ENCODE measurements at places on chromosomes 3 and 15.
A peak's percentile ranks its signal among the peaks of the same experiment; 100 is the strongest.

- no peak for DNase-seq
Observed at GRCh38 chr3:115947325-115947724, 324.0 kb downstream of the GAP43 start.

DNA sequence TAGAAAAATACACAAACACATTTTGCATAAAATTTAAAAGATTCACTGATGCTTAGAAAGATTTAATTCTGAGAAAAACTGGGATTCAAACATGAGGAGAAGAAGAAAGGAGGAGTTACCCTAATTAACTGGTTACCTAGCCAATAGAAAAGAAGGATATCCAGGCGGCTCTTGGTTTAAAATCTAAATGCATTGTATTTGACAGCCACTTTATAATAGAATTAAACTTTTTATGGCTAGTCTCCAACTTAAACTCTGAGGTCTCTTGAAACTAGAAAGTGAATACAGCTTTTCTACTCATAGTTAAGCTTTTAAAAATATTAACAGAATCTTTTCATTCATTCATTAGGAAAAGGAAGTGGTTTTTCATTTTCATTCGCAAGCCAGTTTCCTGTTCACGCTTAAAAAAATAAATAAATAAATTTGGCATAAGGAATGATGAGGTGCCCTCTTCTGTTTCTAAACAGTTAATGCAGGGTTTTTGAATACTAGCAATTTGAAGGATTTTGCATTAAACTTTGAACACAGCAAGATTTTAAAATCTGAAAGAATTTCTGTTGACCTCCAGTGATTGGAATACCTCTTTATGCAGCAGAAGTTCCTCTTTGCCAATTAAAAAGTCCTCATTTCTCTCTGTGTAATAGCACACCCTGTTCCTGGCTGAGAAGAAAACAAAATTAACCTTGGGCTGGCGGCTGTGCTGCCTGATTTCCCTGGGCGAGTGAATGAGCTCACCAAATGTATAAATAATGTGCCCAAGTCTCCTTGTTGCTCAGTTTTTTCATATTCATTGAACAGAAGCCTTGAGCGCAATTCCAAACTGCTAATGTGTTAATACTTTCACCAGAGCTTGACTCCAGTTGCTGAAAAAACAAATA is 105.1 kb downstream of the ZMAT3 start:
- DNase-seq, result peak; percentile 10

DNA sequence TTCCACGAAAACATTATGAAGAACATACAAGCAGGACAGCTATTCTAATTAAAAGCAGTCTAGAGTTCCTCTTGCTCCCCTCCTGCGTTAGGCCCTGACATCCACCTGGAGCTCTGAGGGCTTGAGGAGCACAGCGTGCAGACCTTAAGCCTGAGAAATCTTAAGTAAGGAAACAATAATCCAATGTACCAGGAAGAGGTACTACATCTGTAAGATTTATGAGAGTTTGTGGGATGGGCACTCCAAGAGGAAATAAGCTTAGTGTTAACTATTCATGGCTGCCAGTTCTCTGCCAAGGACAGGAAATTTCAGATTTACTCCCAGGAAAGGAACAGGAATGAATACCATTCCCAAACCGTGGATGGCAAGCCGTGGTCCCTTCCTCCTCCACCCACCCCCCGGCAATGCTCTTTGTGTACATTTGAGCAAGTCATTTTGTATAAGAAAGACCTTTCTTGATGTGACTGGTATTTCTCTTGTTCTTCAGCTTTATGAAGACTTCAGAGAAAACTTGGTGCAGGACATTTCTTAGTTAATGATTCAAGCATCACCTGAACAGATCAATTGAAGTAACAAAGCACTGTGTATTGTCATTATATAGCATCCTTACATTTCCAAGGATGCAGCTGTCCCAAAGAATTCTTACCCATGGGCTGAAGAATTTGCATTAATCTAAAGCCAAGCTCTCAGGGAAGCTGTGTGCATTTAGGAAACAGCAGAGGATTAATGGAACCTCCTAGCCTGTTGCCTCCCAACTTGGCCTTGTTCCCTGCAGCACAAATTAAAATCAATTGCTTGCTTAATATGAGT is 28.8 kb upstream of the VILL start:
- DNase-seq, result no peak

DNA sequence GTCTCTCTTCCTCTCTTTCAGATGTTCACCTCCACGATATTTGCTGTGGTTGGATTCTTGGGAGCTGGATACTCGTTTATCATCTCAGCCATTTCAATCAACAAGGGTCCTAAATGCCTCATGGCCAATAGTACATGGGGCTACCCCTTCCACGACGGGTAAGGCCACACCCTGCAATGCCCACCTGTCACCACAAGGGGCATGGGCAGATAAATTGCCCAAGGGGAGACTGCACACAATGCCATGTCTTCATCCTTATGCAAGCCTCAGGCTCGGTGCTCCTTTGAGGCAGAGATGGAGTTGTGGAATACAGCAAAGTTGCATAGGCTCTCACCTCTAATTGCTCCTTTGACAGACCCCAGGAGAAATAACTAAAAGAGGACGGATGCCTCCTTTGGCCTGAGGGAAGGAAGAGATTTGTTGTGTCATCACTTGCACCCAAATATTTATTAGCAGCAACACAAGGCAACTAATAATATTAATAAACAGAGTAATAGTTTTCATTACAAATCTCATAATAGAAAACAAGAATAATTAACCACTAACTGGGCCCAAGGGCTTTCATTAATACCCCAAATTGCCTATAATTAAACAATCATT is 13.2 kb downstream of the TM4SF4 start:
- no peak for DNase-seq

DNA sequence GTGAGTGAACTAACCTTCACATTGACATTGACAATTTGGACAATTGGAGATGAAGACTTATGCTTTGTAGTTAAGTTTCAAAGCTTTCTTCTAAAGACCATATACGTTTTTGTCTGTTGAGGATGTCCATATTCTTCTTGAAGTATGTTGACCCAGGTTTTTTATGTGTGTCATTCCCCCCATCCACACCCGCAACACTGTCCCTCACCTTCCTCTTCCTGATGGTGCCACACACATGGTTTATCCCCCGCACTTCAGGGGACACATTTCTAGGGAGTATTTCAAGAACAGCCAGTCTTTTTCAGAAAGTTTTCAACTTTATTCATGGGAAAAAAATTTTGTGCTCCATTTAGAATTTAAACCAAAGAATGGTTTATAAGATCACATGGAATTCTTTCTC is 105.1 kb downstream of the GHSR start:
- no peak for DNase-seq

DNA sequence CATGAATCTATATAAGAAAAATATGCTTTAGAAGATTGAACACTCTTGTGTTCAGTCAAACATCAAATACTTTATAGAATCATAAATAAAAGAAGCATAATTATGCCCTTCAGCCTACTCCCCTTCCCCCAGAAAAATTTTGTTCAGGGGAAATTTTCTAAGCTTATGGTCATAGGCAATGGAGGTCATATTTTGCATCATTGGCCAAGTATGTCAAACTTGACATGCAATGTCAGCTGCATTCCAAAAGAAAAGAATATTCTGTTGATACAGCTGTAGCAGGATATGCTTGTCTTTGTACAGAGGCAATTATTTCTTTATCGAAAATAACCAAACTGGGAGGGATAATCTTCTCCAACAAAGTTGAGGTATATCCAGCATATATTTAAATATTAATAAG is 328.2 kb downstream of the ZIC1 start:
- DNase-seq, result no peak

DNA sequence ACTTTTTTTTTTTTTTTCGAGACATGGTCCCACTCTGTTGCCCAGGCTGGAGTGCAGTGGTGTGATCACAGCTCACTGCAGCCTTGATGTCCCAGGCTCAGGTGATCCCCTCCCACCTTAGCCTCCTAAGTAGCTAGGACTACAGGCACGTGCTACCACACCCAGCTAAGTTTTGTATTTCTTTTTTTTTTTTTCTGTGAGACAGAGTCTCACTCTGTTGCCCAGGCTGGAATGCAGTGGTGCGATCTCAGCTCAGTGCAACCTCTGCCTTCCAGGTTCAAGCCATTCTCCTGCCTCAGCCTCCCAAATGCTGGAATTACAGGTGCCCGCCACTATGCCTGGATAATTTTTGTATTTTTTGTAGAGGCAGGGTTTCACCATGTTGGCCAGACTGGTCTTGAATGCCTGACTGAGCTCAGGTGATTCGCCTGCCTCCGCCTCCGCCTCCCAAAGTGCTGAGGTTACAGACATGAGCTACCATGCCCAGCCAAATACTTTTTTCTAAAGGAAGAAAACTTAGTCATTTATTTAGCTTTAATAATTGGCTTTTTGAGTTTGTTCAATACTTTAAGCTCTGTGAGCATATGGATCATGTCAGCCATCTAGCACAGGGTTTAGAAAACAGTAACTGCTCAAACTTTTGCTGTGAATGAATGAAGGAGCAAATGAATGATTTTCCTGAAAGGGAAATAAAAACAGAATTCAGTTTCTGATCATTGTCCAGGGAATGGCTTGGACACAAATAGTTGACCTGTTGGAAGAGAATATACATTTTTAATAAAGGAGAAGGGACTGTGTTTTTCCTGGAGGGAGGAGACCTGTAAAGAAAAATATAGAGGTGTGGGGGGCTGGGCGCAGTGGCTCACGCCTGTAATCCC is 26.0 kb downstream of the UBE2E1 start:
- no peak for DNase-seq

DNA sequence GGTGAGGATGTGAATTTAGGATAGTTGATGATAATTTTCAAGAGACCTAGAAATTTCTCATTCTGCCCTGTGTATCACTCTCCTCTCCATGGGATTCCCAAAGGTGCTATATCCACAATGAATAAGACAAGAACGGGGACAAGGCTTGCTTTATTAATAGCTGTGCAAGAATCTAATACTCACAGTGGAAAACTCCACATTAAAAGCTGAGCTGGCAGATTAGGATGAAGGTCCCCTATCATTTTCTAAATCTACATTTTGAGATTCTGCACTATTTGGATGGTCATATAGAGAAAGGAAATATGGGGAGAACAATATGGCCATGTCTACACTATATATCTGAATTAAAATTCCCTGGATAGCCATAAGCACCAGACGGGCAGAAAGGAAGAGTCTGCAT is 411.0 kb upstream of the TGFBR2 start:
- no peak for DNase-seq

GRCh38 chr3:23068016-23068728 is 135.0 kb upstream of the UBE2E2 start:
- DNase-seq, result no peak

GRCh38 chr3:21542656-21543379 is 208.2 kb downstream of the ZNF385D start:
- no peak for DNase-seq

DNA sequence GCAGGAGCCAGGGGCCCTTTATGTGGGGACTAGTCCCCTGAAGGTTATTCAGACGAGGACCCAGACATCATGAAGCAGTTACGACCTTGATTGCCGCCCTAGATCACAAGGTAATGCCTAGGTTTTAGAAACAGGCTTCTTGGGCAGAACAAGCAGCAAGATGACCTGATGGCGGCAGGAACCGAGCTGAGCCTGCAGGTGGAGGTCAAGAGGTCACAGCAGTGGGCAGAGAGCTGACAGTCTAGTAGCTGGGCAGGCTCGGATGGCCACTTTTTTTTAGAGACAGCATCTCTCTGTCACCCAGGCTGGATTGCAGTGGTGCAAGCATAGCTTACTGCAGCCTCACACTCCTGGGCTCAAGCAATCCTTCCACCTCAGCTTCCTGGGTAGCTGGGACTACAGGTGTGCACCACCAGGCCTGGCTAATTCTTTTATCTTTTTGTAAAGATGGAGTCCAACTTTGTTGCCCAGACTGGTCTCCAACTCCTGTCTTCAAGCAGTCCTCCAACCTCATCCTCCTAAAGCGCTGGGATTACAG is 83.5 kb upstream of the ABHD17C start:
- DNase-seq, result no peak

All from CD4-positive, alpha-beta T cell treated with Interferon alpha-2 for 1 hour (primary cell).